ENCODE measurements at places on chromosomes 1 and 21.
A peak's percentile ranks its signal among the peaks of the same experiment; 100 is the strongest.

- DNase-seq = no peak
These were observed 105.6 kb downstream of the EPHB2 start for GRCh38 chr1:22816067-22816775.

DNA sequence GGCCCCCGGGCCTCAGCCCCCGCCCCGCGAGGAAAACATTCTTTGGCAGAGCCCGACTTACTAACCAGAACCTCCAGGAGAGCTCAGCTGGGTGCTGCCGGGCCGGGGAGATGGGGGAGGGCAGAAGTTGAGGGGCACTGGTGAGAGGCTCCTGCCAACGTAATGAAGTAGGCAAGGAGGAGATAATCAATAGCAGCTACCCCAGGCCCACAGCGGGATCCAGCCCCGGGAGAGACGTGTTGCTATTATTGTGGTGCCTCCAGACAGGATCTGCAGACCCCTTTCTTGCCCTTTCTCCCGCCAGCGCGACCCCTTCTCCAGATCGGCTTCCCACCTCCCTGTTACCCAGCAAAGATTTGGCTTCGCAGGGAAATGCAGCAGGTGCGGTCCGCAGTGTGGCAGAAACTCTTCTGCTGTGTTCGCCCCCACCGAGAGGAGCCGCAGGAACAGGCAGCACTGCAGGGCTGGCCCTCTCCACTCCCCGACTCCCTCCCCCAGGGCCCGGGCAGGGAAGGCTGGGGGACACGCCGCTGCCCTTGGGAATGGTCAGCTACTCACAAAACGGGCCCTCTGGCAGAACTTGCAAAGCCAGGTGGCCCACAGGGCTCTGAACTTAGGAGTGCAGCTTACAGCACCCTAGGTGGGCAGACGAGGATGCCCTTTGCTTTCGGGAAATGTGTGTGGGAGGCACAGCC is 1.5 kb upstream of the KCNA2 start:
- no peak for DNase-seq

DNA sequence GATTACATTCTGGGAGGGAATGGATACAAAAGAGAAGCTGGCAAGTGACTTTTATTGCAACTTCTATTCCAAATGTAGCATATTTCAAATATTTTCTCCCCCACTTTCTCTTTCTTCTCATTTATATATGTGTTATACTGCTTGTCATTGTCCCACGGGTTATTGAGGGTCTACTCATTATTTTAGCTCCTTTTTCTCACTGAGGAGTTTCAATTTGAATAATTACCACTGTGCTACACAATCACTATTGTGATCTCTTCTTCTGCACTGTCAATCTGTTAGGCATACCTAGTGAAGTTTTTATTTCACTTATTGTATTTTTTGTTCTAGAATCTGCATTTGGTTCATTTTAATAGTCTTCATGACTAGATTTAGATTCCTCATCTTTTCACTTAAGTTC is 339.7 kb downstream of the PTPRC start:
- DNase-seq = no peak

DNA sequence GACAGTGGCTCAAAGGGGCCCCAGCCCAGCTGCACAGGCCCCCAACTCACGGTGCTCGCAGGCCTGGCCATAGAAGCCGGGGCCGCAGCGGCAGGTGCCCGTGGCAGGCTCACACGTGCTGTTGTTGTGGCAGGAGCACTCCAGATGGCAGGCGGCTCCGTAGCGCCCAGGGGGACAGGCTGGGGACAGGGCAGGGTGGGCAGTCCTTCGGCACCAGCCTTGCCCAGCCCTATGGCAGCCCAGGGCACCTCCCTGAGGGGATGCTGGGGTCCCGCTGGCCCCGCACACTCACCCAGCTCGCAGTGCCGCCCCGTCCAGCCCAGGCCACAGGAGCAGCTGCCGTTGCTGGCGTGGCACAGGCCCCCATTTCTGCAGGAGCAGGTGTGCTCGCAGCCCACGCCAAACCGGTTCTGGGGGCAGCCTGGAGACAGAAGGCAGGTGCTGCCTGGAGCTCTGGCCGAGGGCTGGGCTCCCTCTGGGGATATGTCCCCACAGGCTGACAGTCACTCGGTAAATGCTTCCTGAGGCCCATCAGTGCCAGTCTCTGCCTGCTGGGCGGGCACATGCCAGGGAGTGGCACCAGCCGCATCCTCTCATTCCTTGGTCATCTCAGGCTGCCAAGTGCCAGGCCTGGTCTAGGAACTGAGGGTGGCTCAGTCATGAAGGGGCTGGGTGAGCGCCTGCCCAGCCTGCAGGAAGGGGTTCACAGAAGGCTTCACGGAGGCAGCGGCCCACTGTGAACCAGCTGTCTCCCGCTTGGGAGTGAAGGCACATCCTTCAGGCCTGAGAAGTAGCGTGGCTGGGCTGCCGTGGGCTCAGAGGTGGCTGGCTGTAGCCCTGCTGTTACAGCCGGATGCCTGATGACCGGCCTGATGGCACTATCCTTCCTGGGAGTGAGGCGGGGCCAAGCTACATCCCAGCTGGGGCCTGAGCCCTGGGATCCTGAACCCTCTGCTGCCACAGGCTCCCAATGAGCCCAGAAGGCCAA is 40.1 kb downstream of the ARHGEF16 start:
- DNase-seq = no peak

- no peak for DNase-seq
These were observed 49.8 kb downstream of the KCNJ15 start for GRCh38 chr21:38306433-38307141.

GRCh38 chr1:71296551-71297134 is 215.8 kb upstream of the ZRANB2 start:
- no peak for DNase-seq

- peak; percentile 66 for DNase-seq
These were observed 683 bp downstream of the PPOX start for GRCh38 chr1:161166669-161167548.

GRCh38 chr21:35102488-35103371 is 53.6 kb upstream of the RUNX1 start:
- no peak for DNase-seq

DNA sequence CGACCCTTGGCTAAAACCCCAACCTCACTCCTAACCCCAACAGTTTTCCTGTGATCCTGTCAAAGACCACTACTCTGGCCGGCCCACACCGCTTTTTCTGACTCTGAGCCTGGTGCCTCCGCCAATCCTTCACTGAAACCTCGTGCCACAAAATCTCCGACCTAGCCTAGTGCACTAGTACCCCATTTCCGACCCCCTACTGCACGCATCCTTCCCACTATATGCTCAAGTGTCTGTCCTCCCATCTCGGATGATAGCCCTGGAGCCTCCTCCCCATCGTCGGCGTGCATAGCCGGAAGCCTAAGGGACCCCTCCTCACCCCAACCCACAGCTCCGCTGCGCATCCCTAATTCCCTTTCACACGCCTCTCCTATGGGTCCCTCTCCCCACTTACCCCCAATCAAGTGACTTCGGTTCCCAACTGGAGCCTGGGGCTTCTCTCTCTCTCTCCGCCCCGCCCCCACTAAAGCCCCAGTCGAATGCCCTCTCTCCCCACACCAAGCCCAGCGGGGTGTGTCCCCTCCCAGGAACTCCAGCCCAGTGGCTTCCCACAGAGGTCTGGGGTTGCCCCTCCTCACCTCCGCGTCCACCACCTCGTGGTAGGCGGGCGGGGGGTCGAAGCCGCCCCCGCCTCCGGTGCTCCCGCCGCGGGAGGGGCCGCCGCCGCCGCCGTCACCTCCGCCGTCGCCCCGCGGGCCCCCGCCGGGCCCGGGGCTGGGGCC is 791 bp downstream of the USP24 start:
- peak; percentile 41 for DNase-seq

- no peak for DNase-seq
These were observed 7.4 kb upstream of the CAMTA1 start for GRCh38 chr1:6777813-6778212.

DNA sequence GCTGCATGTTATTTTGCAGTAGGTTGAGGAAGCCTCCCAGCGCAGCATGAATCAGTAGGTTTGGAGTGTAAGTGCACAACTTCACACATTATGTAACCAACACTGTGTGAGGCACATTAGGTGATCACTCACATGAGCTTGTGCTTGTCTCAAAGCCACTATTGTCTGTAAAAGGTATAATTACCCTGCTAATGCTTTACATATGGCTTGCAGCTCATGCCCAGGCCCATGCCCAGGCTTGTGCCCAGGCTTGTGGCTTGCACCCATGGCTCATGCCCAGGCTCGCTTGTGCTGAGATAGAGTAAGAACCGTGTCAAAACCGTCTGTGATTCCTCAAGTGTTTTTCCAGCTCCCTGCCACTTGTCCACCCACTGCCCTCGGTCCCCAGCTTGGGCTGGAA is 596.3 kb downstream of the LTN1 start:
- no peak for DNase-seq

DNA sequence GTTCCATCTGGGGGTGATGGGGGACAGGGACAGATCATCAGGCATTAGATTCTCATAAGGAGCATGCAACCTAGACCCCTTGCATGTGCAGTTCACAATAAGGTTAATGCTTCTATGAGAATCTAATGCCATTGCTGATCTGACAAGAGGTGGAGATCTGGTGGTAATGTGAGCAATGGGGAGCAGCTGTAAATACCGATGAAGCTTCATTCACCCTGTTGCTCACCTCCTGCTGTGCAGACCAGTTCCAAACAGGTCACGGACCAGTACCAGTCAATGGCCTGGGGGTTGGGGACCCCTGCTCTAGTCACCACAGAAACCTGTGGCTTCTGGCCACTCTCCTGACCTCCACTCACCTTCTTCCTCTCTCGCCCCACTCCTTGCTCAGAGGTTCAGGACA is 229.9 kb downstream of the PTPRU start:
- DNase-seq = no peak

- no peak for DNase-seq
These were observed 15.7 kb upstream of the WDTC1 start for GRCh38 chr1:27218736-27219135.

DNA sequence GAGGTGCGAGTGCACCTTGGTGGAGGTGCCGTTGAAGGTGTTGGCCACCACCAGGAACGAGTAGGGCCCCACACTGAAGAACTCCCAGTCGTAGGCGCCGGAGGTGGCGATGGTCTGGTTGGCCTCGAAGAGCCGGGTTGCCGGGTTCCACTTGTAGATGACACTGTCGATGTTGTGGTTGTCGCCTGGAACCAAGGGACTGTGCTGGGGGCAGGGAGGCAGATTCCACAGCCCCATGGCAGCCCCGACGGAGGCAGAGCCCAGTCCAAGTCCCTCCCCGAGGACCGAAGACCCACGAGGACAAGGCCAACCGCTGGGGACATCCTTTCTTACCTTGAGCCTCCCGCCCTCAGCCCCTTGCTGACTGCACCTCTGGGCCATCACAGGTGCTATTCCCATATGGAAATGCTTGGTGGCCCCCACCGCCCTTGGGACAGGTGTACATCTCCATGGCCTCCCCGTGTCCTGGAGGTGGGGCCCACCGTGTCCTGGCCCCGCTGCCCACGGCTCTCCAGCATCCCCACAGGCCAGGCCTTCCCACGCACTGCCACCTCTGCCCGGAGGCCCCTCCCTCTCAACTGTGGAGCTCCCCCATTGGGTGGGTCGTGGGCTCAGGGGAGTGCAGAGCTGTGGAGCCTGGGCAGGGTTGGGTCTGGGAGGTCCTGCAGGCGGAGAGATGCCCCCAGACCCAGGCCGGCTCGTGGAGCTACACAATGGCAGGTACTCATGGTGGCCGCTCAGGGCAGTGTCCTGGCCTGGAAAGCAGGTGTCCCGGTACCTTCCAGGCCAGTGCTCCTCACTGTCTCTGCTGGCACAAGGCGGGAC is 17.9 kb downstream of the KRTAP10-1 start:
- DNase-seq = no peak

DNA sequence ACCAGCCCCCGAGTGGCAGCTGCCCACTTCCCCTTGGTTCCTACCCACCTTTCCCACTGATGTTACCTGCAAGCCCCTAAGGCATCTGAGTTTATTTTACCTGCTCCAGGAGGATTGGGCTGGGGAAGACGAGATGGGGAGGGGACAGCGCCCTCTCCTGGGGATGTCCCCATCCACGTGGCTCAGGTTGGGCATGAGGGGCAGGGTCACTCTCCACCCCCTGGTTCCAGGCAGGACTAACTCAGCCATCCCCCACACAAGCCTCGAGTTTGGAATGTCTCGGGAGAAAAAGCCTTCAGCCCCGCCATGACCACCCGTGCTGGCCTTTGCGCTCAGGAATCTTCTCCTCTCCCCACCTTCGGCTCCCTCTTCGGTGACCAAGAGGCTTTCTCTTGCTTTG is 90.0 kb downstream of the ARHGEF10L start:
- DNase-seq = no peak

DNA sequence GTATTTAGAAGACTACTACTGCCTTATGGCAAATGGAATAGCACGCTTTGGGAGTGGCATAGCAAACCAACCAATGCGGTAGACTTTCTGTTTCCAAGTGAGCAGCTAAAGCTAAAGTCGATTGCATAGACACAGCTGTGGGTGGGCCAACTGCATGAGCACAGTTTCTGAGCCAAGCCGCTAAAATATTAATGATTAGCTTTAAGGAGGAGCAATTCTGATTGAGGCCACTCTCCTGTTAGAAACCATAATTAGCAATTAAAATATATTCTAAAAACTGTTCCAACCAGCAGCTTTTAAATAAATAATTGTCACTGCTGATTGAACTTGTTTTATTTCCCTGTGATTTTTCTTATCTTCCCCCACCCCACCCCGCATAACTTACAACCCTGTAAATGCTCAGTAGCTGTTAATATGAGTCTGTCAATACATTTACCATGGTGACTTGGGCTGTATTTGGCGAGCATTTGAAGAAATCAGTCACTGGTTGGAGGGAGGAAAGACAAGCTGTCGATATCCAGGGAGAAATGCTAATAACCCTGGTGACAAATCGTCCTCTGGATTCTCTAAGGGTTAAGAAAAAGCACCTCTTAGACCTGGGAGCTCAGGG is 32.2 kb downstream of the RNF220 start:
- DNase-seq = no peak

DNA sequence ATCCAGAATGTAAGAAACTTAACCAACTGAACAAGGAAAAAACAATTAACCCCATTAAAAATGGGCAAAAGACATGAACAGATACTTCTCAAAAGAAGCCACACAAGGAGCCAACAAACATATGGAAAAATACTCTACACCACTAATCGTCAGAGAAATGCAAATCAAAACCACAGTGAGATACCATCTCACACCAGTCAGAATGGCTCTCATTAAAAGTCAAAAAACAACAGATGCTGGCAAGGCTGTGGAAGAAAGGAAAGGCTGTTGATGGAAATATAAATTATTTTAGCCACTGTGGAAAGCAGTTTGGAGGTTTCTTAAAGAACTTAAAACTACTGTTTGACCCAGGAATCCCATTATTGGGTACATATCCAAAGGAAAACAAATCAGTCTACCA is 51.2 kb downstream of the RGS4 start:
- DNase-seq = no peak
